HT1080 (cell line): ENCODE measurements at places on chromosomes 13 and 19. TPM values are rescaled to one million over a fixed set of nuclear protein-coding genes. Genes with fewer than 3 reads are reported as not detected.

GRCh38 chr13:106042996-106043581 lies 492.4 kb downstream of the EFNB2 start:
- DNase-seq: no peak

DNA sequence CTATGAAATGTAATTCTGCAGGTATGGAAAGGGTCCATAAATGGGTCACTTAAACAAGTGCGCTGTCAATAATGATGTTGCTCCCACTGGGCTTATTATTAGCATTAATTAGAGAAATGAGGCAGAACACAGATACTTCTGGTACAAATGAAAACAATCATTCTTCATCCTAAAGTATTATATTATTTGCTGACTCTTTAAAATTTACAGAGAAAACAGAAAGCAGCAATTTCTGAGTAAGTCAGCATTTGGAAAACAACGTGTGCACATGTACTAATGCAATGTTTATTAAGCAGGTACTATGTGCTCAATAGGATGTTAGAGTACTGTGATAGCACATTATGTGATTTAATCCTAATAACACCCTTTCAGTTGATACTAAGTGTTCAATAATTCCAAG lies 2.4 kb upstream of the ZNF676 start:
- no peak for DNase-seq

DNA sequence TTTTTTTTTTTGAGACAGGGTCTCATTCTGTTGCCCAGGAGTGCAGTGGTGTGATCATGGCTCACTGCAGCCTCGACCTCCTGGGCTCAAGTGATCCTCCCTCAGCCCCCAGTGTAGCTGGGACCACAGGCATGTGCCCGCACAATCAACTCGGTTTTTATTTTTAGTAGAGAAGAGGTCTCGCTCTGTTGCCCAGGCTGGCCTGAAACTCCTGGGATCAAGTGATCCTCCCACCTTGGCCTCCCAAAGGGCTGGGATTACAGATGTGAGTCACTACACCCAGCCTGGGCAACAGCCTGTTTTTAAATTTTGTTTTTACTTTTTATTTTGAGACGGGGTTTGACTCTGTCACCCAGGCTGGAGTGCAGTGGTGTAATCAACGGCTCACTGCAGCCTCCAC lies 2.3 kb upstream of the KDM4B start:
- no peak for DNase-seq

DNA sequence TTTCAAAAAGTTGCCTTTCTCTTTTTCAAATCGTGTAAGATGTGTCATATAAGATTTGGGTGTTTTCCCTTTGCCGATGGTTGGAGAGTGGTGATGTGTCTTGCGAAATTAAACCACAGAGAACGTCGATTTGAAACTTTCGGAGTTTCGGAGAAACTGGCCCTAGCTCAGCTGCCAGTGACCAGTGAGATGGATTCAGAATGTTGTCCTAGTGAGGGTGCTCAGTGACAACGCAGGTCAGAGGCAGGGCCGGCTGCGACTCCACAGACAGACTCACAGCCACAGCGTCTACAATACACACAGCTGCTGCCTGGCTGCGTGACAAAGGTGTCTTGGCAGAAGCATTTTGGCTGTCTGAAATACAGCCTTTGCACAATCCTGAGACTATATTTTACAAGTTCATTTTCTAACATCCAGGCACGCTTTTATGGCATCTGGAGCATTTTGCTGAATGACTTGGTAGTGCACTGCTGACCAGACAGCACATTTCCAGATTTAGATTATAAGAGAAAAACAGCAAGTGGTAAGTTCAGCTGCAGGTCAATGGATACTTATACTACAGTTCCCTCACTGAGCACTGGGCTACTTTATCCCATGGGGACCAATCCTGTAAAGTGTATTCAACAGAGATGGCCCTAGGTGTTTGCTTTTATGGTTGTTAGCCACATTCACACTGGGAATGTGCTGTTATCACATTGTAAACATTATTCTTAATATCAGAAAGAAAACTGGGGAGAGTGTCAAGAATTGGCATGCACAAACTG lies 207.5 kb downstream of the KCNRG start:
- no peak for DNase-seq

DNA sequence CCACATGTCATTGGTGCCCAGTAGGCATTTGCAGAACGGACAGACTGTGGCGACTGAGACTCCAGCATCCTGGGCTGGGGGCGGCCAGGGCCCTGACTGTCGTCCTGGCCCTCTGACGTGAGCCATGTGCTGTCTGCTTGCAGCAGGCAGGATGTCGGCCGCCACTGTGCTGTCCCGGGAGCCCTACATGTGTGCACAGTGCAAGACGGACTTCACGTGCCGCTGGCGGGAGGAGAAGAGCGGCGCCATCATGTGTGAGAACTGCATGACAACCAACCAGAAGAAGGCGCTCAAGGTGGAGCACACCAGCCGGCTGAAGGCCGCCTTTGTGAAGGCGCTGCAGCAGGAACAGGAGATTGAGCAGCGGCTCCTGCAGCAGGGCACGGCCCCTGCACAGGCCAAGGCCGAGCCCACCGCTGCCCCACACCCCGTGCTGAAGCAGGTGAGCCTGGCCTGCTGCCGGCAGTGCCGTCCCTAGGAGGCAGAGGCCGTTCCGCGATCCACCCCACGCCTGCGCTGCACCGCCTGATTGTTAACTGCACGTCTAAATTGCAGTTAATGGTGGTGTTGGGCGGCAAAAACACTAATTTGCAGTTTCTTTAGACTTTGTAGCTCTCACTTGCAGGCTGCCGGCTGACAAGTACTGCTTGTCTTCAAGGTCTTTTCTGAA lies 14.2 kb downstream of the TSSK6 start:
- DNase-seq: no peak

GRCh38 chr13:23679220-23679619 lies 109.0 kb downstream of the TNFRSF19 start:
- DNase-seq: peak; percentile 92

The PLEKHG2 gene
- 14.0 and 16.5 TPM in 2 replicates for total RNA-seq

The GPATCH1 gene
- total RNA-seq: 5.2 and 5.6 TPM in 2 replicates

The FNDC3A gene
- total RNA-seq: 20.3 and 23.7 TPM in 2 replicates

The KCNJ14 gene
- total RNA-seq: 0.40 and 0.79 TPM in 2 replicates

The ZNF729 gene
- not detected in 2 replicates for total RNA-seq

The ZNF793 gene
- total RNA-seq: 0.19 TPM in 1 of 2 replicates, not detected in the other
